Endothelial cell of umbilical vein (primary cell): ENCODE measurements at places on chromosomes 7 and 10. TPM values are rescaled to one million over a fixed set of nuclear protein-coding genes. Genes with fewer than 3 reads are reported as not detected.

OSBPL3 gene
- polyA plus RNA-seq: 3.6 and 7.5 TPM in 2 replicates

CYP3A4 gene
- polyA plus RNA-seq: not detected in 2 replicates

RET gene
- 0.03 and 0.04 TPM in 2 replicates for polyA plus RNA-seq

PLPP4 gene
- polyA plus RNA-seq: 33.0 and 36.4 TPM in 2 replicates

NPY gene
- not detected in 2 replicates for polyA plus RNA-seq

CCNJ gene
- 23.5 and 27.6 TPM in 2 replicates for polyA plus RNA-seq

SFTPA1 gene
- polyA plus RNA-seq: not detected in 2 replicates

TEX47 gene
- not detected in 2 replicates for polyA plus RNA-seq

MYH16 gene
- 0.01 and 0.03 TPM in 2 replicates for polyA plus RNA-seq

CPED1 gene
- polyA plus RNA-seq: 0.19 and 3.0 TPM in 2 replicates

PROSER2 gene
- polyA plus RNA-seq: 5.9 and 8.1 TPM in 2 replicates

TUBAL3 gene
- not detected in 2 replicates for polyA plus RNA-seq

SLC26A5 gene
- polyA plus RNA-seq: not detected in 2 replicates

SCIN gene
- polyA plus RNA-seq: 0.05 and 0.07 TPM in 2 replicates

VSTM4 gene
- polyA plus RNA-seq: 0.06 and 0.07 TPM in 2 replicates

TFR2 gene
- polyA plus RNA-seq: 0.32 and 0.37 TPM in 2 replicates

AKR1E2 gene
- 4.0 and 4.9 TPM in 2 replicates for polyA plus RNA-seq

GRCh38 chr10:6271663-6272062 is 68.9 kb downstream of the PFKFB3 start:
- DNase-seq: no peak

DNA sequence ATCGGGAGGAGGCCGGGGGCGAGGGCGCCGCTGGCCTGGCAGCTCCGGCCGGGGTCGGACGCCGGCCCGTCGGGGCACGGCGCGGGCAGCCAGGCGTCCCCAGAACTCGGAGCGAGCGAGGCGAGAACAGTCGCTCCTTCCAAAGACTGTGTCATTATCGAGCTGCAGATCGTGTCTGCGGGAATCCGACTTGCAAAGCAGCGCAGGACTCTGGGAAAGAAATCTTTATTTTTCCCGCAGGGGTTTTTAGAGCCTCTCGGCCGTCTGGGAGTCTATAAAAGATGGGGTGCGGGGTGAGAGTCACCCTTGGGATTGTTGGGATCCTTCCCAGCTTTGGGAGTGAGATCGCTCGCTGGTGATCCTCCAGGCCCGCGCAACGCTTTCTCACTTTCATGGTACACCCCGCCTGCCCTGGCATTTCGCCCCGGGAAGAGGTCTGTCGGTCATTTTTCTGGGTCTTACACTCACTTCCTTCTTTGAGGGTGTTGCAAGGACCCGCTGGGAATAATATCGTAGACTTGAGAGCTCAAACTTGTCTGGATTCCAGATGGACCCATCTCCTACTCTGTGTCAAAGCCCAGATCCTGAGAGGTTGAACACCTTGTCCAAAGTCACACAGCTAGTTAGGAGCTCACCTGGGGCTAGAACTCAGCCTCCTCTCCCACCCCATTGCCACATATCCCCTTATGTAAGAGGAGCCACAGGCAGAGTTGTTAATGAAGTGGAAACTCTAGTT is 1.0 kb downstream of the UBTD1 start:
- peak; percentile 57 for DNase-seq

GRCh38 chr7:148790131-148790726 is 91.5 kb downstream of the CUL1 start:
- no peak for DNase-seq

- DNase-seq: no peak
Measured at GRCh38 chr7:142571581-142571980, 177.7 kb upstream of the PRSS1 start.

- DNase-seq: no peak
Measured at GRCh38 chr10:45280113-45280760, 35.2 kb downstream of the OR13A1 start.

GRCh38 chr7:69373171-69374043 is 224.9 kb upstream of the AUTS2 start:
- DNase-seq: no peak

DNA sequence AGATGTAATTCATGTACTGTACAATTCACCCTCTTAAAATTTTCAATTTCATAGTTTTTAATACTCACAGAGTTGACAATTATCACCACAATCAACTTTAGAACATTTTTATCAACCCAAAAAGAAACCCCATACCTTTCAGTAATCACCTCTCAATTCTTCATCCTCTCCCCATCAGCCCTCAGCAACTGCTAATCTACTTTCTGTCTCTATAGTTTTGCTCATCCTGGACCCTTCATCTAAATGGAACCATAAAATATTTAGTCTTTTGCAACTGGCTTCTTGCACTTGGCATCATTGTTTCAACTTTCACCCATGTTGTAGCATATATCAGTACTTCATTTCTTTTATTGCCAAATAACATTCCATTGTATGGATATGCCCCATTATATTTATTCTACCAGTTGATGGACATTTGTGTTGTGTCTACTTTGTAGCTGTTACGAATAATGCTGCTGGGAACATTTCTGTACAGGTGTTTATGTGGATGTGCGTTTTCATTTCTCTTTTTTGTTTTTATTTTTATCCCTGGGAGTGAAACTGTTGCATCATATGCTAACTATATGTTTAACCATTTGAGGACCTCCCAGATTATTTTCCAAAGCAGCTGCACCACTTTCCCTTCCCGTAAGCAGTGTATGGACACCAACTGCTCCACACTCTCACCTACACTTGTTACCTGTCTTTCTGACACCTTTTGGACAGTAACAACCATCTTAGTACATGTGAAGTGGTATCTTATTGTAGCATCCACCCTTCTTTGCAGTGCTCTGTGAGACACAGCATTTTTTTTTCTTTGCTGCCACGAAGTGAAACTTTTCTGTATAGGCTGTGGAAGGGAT is 65.4 kb upstream of the APBB1IP start:
- no peak for DNase-seq

- peak; percentile 27 for DNase-seq
Measured at GRCh38 chr7:28296571-28297483, 115.5 kb upstream of the CREB5 start.

GRCh38 chr10:50361946-50362345 is 110.6 kb upstream of the ASAH2 start:
- DNase-seq: no peak

GRCh38 chr10:89086801-89087521 is 96.4 kb downstream of the FAS start:
- DNase-seq: no peak

- peak; percentile 52 for DNase-seq
Measured at GRCh38 chr7:522071-522950, 2.7 kb upstream of the PDGFA start.

- peak; percentile 7 for DNase-seq
Measured at GRCh38 chr7:114864278-114864677, 57.6 kb upstream of the MDFIC start.

- no peak for DNase-seq
Measured at GRCh38 chr7:123612024-123612423, 10.4 kb downstream of the ASB15 start.

DNA sequence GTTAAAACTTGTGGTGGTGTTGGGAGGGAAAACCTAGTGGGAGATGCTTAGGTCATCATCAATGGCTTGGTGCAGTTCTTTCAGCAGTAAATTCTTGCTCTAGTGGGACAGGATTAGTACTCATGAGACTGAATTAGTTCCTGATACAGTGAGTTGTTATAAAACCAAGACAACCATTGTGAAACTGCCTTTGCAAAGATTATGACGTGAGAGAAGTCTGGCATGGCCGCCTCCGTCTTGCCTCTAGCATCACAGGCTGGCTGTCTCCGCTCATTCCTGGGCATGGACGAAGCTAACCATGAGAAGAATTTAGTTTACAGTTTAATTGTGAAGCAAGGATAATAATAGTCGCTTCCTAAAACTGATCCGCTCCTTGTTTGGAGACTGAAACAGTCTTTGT is 186.4 kb downstream of the KIF20B start:
- no peak for DNase-seq

DNA sequence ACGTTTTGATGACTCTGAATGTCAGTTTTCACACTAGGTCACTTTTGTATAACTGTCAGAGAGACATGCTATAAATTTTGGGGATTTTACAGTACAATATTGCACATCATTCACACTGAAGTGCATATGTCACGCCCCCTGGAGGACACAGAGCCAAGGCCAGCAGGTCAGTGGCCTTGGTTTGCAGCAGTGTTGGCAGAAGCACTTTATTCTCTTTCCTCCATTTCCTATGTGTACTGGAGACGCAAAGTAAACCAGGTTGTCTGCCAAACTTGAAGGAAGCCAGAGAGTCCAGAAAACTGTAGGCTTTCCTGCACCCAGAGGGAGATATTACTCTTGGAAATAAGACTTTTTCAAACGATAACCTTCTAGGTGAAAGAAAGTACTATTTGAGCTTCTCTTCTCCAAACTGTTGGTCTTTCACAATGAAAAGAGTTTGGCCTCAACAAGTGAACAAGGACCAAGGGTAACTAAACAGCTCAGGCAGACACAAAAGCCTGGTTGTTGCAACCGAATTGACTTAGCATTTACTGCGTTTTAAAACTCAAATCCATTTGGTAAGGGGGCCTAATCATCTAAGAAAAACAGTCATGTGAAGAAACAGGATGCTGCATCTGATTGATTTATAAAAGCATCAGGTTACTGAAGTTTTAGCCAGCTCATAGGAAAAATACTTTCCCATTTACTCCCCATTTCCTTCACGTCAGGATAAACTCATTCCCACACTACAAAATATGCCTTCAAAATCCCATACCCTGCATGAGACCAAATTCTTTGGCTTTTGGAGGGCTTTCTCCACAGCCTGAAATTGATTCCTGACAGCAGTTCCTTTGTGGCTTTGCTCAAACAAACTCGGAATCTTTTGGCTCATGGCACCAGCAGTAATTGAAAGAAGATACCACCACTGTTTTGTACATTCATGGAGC is 83.0 kb upstream of the SEC61G start:
- DNase-seq: peak; percentile 26

DNA sequence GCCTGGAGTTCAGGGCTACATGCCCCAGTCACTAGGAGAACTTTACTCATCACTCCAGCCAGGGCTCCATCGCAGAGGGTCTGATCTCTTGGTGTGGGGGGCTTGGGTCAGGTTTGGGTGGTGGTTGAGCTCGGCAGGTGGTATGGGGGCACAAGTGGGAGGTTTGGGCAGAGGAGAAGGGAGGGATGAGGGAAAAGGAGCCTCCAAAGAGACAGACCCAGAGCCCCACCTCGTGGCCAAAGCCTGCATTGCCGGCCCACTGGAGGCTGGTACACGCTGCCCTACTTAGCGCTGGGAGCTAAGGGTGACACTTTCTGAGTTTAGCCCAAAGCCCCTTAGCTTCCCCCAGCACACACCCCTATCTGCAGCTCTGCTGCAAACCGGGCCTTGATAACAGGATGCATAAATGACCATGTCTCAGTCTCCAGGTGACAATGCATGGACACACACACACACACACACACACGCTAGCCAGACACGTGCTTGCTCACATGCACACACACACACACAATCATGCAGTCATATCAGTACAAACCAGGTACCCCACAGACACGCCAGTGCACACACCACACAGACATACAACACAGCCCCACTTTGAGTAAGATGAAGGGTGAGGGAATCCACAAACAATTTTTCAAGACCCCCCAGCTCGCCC is 14.7 kb downstream of the LZTS2 start:
- peak; percentile 64 for DNase-seq

- DNase-seq: no peak
Measured at GRCh38 chr10:132179551-132180392, 7.0 kb upstream of the DPYSL4 start.

- no peak for DNase-seq
Measured at GRCh38 chr10:58094985-58095718, 172.5 kb downstream of the IPMK start.

DNA sequence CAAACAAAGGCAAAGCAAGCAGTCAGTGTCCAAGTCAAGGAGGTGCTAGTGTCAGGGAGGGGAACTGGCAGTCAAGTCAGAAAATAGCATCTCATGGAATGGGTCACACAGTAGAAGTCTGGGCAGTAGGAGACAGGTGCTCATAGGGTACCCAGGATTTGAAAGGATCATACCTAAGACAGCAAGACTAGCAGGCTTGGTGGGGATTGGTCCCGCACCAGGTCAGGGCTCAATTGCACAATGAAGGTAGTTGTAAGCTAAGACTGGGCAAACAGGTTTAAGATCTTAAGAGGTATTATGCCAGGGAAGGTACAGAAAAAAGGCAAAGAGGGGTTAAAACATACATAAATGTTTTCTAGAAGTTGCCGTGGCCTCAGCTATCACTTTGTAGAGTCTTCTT is 181.4 kb upstream of the ETV1 start:
- DNase-seq: no peak

- DNase-seq: peak; percentile 58
Measured at GRCh38 chr10:114876602-114877300, 55.2 kb downstream of the FHIP2A start.

- no peak for DNase-seq
Measured at GRCh38 chr10:132550366-132551092, 12.9 kb downstream of the INPP5A start.

GRCh38 chr10:124416733-124417132 is 2.0 kb downstream of the OAT start:
- DNase-seq: no peak

- DNase-seq: no peak
Measured at GRCh38 chr7:12554872-12555271, 15.6 kb upstream of the SCIN start.

DNA sequence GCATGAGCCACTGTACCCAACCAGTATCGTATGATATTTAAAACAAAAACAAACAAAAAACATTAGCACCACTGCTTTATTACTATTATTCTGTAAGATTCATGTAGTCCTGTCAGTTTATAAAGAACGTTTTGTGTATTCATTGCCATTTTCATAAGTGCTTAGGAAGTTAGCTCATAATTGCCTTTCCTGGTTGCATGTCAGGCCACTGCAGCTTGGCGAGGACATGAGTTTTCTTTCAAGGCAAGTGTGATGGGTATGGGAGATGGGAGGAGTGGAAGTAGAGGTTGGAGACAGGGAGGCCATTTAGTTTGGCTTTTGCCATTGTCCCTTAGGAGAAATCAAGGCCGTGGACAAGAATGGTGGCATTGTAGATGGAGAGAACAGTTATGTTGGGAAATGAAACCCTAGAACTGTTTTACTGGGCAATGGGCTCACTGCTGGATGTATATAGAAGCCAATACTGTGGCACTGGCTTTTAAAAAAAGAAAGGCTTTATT is 48.9 kb downstream of the TYW1 start:
- DNase-seq: peak; percentile 45

GRCh38 chr10:16765509-16766375 is 51.5 kb downstream of the RSU1 start:
- no peak for DNase-seq

- DNase-seq: no peak
Measured at GRCh38 chr10:23981520-23982309, 227.2 kb upstream of the KIAA1217 start.

DNA sequence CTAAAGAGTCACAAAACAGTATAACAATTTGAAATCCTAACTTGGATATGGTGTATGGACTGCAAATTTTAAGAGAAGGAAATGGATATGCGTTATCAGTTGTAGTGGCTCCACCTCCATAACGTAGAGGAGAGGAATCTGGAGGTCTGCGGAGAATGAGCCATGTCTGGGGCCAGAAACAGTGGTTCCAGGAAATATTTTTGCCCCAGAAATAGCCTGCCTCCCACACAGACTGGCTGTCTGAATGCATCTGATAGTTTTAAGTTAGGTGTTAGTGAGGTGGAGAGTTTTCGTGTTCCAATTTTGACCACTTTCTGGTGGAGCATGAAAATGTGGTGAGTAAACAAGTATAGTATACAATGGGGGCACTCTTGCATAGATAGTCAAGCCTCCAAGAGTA is 1.6 kb downstream of the PHTF2 start:
- peak; percentile 37 for DNase-seq
